MCF 10A (cell line): ENCODE measurements at places on chromosomes 11 and 22. TPM values are rescaled to one million over a fixed set of nuclear protein-coding genes. Genes with fewer than 3 reads are reported as not detected.

DNA sequence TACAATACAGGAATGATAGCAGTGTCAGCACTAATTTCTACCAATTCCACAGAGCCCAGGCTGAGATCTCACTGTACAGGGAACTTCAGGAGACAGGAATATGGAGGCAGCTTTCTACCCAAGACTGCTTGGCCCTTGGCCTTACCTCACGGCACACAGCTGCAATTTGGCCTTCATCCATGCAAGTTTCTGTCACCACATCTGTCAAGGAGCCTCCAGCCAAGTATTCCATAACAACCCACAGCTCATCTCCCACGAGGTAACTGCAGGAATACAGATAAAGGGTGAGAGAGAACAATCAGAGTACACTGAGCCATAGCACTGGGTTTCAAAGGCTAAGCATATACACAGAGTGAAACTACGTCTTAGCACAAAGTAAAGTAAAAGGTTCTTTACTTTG lies 39.0 kb upstream of the GDPD4 start:
- no peak for DNase-seq

DNA sequence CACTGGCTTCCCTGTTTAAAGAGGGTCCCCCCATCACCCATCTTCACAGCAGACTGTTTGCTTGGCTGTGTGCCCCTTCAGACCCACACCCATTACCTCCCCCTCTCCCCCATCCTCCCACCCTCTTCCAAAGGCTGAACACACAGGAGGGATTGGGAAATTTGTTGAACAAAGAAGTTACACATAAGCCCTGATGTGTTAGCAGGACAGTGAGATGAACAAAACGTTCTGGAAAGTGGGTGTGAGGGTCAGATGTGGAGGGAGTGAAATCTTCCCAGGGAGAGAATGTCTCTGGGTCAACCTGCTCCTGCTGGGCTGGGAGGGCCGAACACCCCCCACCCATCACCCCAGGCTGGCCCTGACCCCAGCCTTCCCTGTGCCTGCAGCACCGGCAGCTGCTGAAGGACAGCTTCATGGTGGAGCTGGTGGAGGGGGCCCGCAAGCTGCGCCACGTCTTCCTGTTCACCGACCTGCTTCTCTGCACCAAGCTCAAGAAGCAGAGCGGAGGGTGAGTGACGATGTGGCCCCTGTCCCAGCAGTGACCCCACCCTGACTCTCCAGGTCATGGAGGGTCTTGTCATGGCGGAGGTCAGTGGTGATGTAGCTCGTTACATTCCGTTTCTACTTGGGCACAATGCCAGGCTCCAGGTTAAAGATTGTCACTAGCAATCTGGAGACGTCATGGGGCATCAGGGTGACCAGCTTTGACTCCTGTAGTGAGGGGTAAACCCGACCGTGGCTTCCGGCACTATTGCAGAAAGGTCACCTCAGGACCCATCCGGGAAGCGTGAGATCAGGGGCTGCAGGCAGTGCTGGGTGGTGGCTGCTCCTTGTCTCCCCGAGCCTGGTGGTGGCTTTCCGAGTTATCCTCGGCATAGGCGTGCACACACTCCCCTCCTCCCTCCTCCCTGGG lies 103.5 kb downstream of the BCR start:
- DNase-seq: no peak

DNA sequence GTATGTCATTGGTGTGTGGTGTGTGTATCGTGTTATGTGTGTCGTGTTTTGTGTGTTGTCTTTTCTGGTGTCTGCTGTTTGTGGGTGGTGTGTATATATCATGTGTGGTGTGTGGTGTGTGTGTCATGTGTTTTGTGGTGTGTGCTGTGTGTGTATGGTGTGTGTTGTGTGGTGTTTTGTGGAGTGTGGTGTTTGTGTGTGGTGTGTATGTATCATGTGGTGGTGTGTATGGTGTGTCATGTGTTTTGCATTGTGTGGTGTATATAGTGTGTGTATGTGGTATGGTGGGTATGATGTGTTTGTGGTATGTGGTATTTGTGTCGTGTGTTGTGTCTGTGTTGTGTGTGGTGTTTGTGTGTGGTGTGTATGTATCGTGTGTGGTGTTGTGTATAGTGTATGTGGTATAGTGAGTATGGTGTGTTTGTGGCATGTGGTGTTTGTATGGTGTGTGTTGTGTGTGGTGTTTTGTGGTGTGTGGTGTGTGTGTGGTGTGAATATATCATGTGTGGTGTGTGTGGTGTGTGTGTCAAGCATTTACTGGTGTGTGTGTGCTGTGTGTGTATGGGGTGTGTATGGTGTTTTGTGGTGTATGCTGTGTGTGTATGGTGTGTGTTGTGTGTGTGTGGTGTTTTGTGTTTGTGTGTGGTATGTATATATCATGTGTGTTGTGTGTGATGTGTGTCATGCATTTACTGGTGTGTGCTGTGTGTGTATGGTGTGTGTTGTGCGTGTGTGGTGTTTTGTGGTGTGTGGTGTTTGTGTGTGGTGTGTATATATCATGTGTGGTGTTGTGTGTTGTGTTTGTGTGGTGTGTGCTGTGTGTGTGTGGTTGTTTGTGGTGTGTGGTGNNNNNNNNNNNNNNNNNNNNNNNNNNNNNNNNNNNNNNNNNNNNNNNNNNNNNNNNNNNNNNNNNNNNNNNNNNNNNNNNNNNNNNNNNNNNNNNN lies 12.7 kb downstream of the PIM3 start:
- no peak for DNase-seq

DNA sequence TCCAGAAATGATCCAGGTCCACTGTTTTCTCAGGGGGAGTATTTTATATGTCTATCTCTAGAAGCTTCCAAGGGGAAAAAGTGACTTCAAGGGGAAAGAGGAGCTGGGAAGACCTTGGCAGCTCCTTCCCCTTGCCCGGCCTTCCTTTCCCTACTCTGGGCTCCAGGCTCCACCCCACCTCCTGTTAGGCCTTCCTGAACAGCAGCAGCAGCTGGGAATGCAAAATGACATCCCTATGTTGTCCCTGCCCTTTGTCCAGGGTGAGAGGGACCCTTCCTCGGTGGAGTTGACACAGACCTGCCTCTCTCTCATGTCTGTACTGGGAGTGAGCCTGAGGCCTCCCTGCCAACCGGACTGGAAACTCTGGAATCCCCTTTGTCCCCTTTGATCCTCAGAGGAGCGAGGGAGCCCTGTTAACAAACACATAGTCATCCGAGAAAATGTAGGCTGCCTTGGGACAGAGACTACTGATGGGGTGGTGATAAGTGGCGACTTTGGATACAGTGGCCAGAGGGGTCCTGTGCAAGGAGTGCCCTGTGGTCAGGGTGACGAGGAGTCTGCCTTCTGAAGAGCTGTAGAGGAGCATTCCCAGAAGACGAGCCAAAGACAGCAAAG lies 9.0 kb upstream of the MALAT1 start:
- no peak for DNase-seq

DNA sequence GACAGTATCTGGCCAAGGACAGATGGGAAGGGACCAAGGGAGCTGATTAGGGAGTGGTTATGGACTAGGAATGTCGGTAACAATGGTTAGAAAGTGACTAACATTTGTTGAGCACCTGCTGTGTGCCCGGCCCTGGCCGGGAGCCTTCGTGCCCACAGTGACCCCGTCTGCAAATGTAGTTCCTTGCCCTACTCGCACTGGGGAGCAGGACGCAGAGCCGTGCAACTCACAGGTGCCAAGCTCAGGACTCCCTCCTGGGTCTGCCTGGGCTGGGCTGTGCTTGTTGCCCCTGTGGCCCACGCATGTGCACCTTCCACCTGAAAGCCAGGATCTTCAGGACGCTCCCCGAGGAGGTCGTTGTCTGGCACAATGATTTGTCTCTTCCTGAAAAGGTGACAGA lies 56.7 kb upstream of the PPP6R3 start:
- DNase-seq: no peak

GRCh38 chr11:132811649-132812048 lies 720.7 kb downstream of the OPCML start:
- no peak for DNase-seq

- DNase-seq: peak; percentile 90
Measured at GRCh38 chr11:59173964-59174663, 2.2 kb downstream of the DTX4 start.

- peak; percentile 63 for DNase-seq
Measured at GRCh38 chr11:107549253-107549953, 16.1 kb downstream of the ALKBH8 start.

DNA sequence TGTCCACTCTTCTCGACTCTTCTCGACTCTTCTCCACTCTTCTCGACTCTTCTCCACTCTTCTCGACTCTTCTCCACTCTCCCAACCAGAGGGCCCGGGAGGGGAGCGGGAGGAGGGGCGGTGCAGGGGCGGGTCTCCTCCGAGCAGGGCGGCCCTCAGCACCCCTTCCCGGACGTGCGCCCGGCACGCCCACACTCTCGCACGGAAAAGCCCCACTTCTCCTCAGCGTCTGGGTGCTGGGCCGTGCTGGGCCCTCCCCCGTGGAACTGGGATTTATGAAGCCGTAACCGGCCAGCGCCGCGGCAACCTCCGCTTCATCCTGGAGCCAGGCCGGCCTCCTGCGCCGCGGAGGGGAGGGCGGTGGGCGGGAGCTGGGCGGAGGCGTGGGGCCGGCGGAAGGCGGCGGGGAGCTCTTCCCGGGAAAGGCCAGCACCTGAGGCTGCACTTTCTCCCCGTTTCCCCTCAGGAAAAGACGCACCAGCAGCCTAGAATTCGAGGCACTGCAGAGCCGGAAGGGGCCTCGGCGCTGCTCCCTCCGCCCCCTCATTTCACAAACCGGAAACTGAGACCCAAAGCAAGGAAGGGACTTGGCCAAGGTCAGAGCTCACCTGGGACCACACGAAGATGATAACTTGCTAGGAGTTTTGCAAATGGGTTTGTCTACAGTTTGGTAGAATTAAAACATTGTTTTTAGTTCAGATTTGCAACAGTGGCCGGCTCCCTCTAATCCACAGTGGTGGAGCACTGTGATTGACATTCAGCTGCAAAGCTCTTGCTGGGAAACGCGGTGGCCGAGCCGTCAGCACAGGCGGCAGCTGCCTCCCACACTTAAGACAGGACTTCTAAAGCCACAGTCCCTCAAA lies 31.6 kb upstream of the JAM3 start:
- DNase-seq: peak; percentile 51

- no peak for DNase-seq
Measured at GRCh38 chr11:59899532-59899931, 20.9 kb downstream of the OOSP3 start.

Gene HORMAD2
- not detected in 2 replicates for total RNA-seq

Gene LRRC55
- not detected in 2 replicates for total RNA-seq

DNA sequence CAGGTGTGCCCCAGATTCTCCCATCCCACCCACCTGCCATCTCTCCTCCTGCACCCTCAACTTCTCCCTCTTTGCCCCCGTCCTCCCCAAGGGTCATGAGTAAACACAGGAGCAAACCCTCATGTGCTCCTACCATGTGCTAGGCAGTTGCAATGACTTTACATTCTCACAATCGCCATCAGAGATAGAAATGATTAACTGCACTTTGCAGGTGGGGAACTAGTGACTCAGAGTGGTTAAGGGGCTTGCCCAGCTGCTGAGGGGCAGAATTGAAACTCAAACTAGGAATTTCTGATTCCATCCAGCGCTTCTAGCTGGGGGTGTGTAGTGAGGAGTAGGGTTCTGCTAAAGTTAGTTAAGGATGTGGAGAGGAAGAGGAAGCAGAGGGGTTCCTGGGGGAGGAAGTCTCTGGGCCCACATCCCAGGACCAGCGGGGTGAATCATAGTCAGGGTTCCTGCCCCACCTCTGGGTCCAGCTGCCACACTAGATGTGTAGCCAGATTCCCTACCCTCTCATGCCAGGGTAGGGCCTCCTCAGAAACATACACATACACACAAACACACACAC lies 16.0 kb upstream of the PRG2 start:
- DNase-seq: no peak

Gene SLC22A12
- not detected in 2 replicates for total RNA-seq

GRCh38 chr11:133041928-133042882 lies 490.1 kb downstream of the OPCML start:
- DNase-seq: no peak

- no peak for DNase-seq
Measured at GRCh38 chr22:20319041-20319744, 667 bp downstream of the DGCR6L start.

- no peak for DNase-seq
Measured at GRCh38 chr11:1838426-1839144, at the start of gene TNNI2. Gene TNNI2, plus strand, starts transcription at chr11:1838981. Its CDS starts 716 bp downstream, at chr11:1839697.

GRCh38 chr11:79441461-79441875 lies 638 bp upstream of the TENM4 start:
- DNase-seq: no peak

DNA sequence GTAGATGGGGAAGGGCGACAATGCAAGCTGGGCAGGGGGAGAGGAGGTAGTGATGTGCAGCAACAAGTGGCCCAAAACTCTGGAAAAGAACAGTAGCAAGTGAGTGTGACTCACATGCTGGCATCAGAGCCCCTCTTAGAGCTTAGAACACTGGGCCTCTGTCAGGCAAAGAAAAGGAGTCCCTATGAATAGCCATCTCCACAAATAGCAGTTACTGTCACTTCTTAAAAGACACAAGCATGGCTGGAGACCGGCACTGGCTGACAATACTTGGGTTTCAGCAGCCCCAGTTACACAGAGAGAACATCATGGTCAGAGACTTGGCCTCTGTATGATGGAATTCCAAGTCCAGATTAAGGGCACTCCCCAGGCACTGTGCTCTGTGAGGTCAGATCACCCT lies 58.2 kb downstream of the PRCP start:
- no peak for DNase-seq

DNA sequence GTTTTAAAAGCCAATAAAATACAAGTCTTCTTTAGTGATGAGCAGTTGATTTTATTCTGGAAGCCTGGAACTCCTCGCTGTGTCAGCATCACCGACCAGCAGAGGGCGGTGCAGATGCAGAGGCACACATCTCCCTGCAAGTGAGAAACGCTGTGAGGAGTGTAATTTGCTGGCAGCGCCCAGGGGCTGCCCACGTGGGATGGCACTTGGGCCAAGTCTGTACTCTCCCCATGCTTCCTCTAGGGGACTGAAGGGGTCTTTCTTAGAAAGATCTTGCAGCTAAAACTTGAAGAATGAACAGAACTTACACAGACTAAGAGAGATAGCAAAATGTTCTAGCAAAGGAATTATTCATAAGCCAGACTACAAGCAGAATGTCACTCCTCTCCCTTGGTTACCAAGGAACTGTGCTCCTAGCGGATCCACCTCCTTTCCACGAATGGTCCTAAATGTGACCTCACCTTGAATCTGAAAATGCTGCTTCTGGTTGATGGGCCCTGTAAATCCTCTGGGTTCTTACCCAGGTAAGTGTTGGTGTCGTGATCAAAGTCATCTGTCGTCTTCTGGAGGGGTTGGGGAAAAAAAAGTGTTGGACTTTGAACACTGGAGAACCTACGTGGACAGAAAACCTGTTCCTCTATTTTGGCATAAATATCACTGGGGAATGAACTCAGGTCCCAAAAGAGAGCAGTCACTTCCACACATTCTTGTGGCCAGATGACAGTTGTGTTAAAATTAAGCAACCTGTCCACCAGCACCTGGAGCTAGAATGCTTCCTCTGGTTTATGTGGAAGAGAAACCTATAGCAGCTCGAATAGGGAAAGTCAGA lies 31.8 kb downstream of the CNTF start:
- peak; percentile 80 for DNase-seq

Gene APOA5
- not detected in 2 replicates for total RNA-seq
